Fibroblast of the conjunctiva (primary cell): ENCODE measurements at places on chromosomes 5 and 9.

DNA sequence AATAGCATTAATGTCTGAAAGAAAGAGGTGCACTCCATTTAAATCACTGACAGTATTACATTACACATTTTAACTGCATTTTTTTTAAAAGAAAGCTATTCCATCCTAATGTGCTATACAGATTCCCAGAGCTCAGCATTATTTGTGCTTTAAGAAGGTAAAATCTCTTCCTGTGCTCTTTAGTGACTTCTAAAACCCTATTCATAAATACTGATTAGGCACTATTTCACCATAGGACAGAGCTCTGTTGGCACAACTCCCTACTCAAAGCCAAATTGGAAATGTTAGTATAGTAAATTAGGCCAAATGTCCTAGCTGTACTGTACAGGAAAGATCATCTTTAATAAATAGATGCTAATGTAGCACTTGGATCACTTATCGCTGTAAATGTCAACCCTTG, 262.5 kb downstream of the TUSC1 start:
- no peak for DNase-seq

- DNase-seq = no peak
These were observed 124.5 kb upstream of the LRRTM2 start for GRCh38 chr5:138999674-139000073.

DNA sequence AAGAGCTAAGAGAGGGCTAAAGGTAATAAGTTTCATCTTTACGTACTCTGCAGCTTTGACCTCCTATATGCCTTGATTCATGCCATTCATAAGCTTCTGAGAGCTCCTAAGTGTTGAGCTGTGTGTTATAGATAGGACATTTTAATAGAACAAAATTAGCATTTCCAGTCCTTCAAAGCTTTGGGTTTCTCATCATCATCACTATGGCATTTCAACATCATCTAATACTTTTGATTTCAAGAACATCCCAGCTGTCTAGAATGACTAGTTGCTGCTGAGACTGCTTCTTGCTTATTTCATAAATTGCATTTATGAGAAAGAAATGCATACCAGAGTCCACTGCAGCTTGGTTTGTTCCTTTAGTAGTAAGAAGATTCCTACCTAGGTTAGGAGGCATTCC, 201.7 kb downstream of the SGCD start:
- no peak for DNase-seq

DNA sequence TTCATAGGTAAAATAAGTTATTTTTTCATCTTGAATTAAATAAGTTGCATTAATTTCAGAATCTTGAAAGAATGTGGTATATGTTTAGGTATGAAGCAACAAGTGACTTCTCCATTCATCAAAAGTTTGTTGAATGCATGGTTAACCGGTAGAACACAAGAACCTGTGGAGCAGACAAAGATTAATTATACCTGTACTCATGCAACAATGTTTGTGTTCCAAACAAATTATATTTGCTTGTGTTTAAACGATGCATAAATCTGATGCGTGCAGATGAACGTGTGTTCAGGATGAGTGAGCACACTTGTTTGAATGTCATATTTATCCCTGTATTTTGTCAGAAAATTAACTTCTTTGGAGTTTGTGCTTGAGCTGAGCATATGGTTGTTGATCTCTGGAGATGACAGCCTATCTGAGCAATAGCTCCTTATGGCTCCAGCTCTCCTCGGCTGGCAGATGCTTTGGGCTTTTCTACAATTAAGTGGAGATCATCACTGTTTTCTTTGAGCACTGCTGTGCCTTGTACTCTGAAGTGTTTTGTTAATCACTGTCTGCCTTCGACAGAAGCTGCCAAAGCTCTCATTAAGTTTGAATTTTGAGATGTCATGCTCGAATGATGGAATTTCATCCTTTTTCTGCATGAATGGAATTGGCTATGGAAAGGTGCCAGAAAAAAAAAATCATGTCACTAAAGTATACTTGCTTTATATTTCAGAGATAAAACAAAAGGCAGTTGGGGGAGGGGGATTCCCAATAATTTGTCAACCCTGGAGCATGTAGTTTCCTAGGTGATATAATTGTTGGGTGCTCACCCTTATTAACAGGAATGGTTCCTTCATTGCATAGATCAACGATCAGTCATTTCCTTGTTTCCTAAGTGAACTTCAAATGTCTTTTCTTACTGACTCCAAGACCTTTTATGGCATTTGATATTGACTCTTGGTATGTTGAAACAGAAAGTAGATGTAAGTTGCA, 502.5 kb upstream of the ARRDC3 start:
- DNase-seq = no peak

DNA sequence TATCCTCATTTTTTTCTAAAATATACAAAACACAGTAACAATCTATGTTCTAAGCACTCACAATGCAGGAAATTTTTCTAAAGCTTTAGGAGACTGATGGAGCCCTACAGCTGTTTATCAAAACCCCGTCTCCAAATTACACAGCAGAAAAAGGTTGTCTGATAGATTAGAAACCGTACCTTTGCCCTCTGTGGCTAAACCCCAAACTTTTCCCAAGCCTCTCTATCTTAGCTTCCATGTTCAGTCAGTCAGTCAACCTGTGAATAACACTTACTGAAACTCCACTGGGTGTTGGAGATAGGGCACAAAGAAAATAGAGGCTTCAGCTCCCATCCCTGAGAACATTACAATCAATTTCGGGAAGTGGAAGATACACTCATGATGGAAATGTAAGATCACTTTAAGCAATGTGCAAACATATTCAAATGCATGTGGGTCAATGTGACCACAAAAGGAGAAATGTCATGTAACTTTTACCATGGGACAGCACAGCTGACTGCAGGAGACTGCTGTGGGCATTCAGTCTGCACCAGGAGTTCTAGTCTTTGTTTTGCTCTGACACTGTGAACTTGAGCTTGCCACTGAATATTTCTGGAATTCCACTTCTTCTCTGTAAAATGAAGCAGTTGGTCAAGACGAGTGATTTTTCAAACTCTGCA, 279.5 kb upstream of the PIK3R1 start:
- no peak for DNase-seq

- DNase-seq = no peak
These were observed 2.2 kb upstream of the ZNF366 start for GRCh38 chr5:72509401-72509800.

DNA sequence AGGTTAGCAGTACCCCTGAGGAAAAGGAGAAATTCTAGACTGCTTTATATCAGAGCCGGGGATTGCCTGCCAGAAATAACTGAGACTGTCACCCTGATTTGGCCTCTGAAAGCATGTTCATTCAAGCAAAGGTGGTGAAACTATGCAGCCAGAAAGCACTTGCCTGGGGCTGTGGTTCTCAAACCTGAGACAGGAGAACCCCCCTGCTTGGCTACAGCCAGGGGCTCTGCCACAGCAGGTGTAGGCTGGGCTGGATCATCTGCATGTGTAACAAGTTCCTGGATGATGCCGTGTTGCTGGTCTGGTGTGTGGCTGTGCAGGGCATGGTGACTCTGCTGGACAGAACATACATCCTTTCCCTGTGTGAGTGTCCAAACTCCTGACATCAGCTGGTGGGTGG, 157.8 kb downstream of the NXNL2 start:
- no peak for DNase-seq

DNA sequence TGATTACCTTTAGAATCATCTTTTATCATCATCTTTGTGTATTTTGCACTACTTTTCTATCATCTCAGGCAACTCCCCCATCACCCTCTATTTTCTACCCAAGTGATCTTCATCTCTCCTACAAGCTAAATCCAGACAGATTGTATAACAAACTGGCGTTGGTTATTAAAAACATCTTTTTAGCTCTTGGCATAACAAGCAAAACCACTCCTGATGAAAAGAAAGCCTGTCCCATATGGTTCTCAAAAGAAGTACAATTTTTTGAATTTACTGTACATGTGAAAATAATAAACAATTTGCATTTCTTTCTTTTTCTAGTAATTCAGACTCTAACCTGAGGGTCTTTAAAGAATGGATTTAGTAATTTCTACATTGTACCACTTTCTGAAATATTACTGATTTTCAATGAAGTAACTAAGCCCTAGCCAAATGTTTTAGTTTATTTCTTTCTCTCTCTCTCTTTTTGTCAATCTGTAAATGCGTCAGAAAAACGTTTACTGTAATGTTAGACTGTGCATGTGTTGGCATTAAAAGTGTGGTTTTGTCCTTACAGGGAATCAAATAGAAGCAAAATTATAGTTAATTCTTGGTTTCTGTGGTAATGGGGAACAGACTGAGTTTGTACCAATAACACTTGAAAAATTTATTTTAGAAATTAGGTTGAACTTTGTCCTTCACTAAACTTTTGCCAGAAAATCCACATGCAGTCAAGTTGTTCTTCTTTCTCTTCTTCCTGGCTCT, 52.5 kb upstream of the RPS23 start:
- no peak for DNase-seq

GRCh38 chr9:112844771-112845542, 45.7 kb downstream of the SLC46A2 start:
- DNase-seq = peak; percentile 49

DNA sequence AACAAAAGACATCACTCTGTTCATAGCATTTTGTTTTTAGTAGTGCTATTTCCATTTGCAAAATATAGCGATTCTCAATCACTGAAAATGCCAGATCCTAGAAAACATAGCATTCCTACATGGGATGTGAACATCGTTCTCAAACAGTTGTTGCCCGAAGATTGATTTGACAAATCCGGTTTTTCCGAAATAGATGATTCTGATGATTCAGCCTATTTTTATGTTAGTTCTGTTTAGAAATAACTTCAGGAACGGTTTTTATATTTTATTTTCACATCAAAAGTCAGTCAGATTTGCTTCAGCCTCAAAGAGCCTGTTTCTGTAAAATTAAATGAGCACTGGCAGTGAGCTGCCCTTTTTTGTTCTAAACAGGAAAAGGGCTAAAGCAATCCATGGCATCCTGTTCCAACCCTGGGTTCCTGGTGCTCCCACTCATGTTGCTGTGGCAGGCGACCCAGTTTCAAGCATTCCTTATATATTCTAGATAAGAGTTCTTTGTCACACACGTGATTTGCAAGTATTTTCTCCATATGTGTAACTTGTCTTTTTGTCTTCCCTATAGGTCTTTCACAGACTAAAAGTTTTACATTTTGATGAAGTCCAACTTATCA, 14.2 kb upstream of the PSIP1 start:
- no peak for DNase-seq

GRCh38 chr9:93187574-93187973, 3.6 kb downstream of the WNK2 start:
- no peak for DNase-seq
